Epithelial cell of esophagus (primary cell): ENCODE measurements at places on chromosomes 6 and 20.

- no peak for DNase-seq
Observed at GRCh38 chr20:62117658-62118057, 4.6 kb upstream of the LSM14B start.

DNA sequence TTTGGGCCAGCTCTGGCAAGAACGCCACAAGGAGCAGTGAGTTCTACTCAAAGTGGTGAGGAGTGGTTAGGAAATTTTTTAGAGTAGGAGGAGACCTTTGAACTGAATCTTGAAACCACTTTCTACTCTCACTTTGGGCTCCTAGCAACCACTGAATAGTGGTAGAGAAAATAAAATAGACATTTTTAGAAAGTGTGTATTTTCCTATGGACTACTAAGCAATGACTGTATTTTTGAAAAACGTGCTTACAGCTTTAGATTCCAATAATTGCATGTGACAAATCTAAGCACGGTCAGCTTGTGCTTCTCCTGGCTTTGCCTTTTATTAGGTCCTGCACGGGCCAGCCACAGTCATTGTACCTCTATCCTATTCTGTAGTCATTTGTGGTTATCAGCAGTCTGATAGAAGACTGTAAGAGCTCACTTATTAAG is 8.7 kb upstream of the IFNGR1 start:
- no peak for DNase-seq

DNA sequence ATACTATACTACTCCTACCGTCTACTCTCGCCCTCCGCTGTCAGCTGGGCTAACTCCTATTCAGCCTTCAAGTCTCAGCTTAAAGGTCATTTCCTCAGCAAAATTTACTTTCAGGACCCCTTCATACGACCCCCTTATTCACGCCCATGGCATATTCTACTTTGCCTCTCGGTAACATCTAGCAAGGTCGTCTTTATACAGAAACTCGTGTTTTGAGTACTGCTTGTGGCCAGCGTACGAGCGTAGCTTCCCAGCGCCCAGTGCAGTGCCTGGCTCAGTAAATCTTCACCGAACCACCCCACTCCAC is 546 bp downstream of the CRNKL1 start:
- no peak for DNase-seq

- DNase-seq, result no peak
Observed at GRCh38 chr6:131740161-131740560, 29.3 kb upstream of the CTAGE9 start.

DNA sequence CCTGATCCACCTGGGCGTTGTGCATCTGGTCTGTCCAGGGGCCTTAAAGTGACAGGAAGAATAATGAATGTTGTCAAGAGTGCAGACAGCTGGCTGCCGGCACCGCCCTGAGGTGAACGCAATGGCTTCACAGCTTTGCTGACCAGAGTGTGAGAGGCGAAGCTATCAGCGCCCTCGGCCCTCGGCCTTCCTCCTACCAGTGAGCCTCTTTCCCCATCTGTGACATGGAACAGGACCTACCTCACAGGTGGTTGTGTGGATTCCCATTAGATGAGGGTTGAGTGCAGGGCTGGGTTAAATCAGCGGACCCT is 54.8 kb downstream of the CTCFL start:
- no peak for DNase-seq

DNA sequence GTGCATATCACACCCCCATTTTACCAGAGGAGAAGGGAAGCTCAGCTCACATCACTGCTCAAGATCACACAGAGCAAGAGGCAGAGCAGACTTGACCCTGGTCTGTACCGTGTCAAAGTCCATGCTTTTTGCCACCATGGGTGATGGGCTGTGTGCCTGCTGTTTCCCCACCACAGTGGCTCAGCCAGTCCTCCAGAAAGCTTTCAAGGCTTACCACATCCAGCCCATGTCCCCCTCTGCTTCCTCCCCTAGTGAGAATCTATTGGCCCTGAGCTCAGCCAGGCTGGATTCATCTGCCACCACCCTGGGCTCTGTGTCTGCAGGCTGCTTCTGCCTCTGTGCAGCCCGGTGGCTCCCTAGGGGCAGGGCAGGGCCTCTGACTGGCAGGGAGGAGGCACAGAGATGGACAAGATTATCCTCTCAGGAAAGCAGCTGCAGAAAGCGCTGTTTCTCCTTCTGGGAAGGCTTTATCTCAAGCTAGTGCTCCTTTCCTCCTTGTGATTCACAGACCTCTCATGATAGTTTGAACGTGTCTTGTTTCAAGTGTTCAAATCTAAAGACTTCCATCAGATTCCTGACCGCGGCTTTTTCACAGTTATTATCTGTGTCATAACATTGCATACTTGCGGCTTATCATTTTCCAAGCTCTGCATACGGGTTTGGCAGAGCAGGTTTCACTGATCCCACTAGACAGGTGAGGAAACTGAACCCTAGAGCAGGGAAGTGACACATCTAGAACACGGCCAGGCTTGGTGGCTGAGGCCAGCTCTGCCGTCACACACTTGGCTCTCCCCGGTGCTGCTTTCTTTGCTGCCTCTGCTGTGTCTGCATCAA is 37.4 kb downstream of the VEGFA start:
- no peak for DNase-seq

- no peak for DNase-seq
Observed at GRCh38 chr6:130032758-130033340, 14.5 kb downstream of the L3MBTL3 start.
